GM10248 (cell line): ENCODE measurements at places on chromosomes 1 and 21.
A peak's percentile ranks its signal among the peaks of the same experiment; 100 is the strongest.

DNA sequence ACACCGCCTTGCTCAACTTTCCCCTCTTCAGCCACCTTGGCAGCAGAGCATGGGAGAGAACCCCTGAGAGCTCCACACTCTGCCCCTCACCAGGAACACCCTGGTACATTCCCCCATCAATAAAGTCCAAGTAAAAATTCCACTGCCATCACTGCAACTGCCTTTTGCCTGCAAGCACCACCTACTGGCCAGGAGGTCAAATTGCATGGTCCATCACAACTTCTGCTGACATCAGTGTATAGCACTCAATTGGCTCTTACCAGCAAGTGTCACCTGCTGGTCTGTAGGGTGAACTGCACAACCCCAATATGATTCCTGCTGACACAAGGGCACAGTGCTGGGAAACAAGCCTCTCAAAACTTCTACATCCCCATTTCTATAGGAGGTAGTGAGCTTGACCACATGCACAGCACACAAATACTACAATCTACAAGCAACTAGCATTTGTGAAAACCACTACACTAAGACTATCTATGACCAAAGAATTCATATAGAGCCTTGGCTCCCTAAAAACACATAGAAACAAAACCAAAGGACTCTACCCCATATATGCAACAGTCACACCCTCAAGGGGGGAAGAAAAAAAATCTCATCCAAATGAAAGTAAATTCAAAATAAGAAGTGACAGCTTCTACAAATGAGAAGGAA lies 69.2 kb downstream of the FASLG start:
- peak; percentile 26 for DNase-seq

- DNase-seq, result no peak
These were observed 171.1 kb downstream of the DAB1 start for GRCh38 chr1:57252597-57253294.

DNA sequence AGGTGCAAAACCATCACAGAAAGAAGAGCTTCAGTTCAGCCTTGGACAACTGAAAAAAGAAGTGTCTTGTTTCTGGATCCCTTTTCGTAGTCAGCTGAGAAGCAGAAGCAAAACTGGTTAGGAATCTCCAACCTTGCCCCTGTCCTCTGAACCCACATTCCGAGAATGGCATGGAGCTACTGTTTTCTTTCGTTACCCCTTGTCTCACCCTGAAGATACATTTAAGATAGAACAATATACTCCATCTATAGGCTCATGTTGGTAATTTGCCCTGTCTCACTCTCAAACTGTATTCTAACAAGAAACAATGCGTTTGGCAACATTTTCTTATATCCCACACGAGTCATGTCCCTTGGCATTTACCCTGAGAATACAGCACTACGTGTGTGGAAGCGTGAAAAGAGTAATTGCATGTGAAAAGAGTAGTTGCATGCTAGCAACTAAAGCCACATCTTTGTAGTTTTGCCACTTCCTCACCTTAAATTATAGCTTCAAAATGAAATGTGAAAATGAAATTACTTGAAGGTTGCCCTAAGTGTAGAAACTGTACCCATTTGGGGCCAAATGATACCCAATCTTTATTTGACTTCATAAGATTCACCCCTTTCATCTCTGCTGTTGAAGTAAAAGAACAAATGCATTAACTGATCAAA lies 5.3 kb downstream of the SLAMF7 start:
- DNase-seq, result no peak

DNA sequence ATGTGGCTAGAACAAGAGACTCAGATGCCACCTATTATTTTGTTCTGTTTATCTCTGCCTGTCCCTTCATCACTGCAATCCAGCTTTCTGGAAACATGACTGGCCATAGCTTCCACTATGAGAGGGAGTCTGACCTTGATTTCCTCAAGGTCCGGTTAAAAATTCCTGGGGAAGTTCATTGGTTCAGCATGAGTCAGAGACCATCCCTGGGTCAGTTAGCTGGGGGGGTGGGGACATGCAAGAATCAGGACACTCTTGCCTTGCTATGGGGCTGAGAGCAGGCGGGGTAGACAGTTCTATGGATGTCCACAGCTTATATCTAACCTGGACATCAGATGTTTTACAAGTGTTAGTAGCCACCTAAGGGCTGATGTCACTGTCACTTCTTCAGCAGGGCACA lies 81.1 kb downstream of the TENT5C start:
- DNase-seq, result no peak
